ENCODE measurements at places on chromosomes 1 and 21.

DNA sequence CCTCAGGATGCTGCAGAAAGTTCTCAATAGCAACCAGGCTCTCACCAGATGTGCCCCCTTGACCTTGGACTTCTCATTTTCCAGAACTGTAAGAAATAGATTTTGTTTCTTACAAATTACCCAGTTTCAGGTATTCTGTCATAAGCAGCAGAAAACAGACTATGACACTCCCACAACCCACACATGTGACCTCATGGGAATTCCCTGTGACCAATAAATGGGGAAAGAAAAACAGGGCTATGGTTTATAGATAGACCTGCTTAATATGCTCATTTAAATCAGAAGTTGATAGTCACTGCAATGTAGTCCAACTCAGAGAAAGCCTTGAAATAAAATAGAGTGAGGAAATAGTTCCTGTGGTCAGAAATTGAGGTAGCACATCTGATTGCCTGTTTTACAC is 380.9 kb upstream of the PTBP2 start:
- DNase-seq: no peak

GRCh38 chr1:48026275-48026674 is 29.1 kb upstream of the TRABD2B start:
- DNase-seq: no peak

DNA sequence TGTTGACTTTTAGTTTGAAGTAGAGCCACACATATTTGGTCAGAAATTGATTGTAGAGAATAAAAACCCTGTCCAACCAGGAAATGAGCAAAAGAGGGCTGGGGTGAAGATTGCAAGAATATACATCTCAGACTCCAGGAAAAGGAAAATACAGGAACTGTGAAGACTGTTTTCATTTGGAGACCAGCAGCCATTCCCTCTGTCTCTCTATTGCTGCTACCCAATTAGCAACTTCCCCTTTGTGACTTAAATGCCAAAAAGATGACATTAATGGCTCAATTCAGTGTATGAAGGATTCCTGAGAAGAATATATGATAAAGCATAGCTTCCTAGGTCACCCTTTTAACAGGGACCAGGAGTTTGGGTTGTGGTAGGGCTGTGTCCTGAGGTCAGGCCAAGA is 31.6 kb upstream of the CEP350 start:
- DNase-seq: no peak

DNA sequence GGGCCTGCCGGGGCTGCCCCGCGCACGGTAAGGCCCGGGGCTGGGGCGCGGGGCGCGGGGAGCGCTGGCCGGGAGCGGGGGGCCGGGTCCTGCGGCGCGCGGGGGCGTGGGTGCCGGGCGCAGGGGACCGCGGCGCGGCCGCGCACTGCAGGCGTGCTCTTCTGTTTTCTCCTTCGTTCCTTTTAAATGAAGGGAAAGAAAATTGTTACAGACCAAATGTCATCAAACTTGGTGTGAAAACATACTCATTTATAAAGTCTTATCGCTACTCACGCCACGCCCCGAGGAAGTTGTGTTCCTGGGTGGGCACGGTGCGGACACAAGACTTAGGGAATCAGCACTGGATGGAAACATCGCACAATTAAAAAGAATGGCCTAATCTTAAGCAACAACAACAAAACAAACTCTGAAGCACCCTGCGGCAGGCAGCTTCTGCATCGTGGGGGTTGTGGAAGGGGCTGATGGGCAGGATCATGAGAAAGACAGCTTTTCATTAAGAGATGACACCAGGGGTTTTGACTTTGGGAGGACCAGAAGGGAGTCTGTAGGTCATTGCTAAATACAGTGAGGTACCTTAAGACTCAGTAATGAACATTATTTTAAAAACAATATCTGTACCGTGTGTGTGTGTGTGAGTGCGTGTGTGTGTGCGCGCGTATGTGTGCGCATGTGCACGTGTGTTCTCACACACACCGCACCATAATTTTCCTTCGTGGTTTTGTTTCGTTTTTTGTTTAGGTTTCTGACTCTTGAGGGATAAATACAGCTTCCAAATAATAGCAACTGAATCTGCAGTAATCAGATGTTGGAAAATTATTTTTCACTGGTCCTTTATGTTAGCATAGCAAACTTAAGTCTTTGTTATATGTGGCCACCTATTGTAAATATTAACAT is 548 bp downstream of the B3GALT5 start:
- DNase-seq: no peak

DNA sequence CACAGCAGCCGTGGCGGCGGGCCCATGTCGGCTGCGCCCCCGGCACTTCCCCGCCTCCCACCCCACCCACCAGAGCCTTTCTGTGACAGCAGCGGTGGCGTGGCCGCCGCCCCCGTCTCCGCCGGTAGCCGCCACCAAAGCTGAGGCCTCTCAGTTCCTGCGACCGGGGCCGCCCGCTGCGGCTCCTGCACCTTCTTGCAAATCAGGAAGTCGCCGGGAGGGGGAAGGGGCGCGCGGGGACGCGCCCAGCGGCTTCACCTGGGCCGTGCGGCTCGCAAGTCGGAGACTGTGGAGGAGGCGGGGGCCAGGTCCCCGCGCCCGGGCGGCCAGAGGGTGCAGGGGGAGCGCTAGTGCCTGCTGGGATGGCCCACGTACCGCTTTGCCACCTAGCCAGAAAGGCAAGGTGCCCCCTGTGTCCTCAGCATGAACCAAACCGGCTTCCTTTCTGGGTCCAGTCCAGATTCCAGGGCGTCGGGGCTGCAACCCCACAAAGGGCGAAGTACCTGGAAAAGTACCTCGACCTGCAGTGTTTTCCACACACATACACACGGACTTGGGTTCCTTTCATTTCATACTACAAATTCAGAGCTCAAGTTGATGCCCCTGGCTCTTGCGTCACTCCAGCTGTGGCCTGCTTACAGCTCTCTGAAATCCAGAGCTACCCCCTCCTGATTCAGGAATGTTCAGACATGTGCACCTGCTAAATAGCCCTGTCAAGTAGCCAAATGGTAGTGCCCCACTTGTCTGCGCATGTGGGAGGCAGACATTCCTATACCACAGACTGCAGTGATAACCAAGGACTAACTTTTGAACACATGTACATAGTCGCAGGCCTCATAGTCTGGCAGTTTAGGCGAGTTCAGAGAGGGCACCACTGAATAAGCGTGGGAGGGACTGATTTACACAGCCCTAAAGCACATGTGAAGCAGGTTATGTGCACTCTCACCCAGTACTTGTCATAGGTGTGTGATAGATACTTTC is at the start of gene DENND1B:
TSS of gene DENND1B (minus strand) at position 199 of the 981 bp plus-strand sequence. CDS start 325 bp downstream, outside the sequence.
- peak; percentile 84 for DNase-seq

DNA sequence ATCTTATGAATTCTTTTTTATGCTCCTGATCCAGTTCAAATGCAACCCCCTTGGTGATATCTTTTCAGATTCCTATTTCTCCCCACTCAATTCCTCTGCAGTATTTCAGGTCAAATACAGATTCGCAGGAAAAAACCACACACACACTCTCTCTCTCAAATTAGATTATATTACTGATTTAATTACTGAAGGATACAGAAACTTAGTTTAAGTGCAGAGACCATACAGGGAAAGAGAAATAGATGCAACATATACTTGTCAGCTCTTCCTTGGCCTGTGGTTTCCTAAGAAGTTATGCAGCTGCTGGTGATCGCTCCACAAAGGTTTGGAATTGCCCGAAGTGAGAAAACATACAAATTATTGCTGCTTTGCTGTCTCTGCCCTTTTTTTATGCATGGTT is 400.9 kb downstream of the AGBL4 start:
- no peak for DNase-seq

GRCh38 chr1:67188137-67188536 is 21.9 kb downstream of the IL23R start:
- DNase-seq: no peak

GRCh38 chr1:245599371-245600174 is 444.8 kb downstream of the KIF26B start:
- DNase-seq: no peak

DNA sequence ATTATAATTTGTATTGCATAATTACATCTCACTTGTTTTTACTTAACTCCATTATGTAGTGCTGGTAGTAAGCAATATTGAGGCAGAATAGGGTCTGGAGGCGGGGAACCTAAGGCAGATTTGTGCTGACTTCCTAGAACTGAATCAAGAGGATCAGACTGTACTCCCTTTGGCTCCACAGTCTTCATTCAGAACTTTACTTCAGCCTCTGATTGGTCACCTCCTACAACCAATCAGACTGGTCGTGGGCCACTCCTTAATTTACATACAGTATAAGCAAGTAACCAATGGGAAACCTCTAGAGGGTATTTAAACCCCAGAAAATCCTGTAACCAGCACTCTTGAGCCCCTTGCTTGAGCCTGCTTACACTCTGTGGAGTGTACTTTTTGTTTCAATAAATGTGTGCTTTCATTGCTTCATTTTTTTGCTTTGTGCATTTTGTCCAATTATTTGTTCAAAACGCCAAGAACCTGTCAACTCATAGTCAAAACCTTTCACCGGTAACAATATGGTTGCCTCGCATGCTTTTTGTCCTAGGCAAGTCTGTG is 31.6 kb downstream of the ZBTB8OS start:
- DNase-seq: no peak

DNA sequence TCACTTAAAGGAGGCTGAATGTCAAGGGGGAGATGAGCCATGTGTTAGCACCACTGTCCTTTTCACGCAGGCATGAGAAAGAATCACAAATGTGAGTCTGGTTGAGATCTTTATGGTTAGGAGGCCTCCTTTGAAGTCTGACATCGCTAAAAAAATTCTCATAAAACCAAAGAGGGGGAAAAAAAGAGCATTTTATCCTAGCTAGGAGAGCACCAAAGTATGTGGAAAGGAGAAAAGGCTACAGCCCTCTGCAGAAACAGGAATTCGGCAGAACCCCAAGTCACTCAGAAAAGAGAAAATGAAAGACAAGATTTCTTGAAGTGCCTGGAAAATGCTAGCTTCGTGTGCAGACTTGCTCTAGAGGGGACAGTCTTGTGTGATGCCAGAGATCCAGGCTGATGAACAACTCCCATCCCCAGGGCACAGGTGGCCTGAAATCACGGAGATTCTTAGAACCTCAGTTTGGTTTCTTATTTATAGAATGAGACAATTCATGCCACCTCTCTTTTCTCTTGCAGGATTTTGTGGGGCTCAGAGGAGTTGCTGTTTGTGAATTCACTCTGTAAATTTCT is 61.5 kb downstream of the RUNX1 start:
- DNase-seq: no peak

- DNase-seq: no peak
Measured at GRCh38 chr1:7447093-7447492, 324.0 kb upstream of the VAMP3 start.

- no peak for DNase-seq
Measured at GRCh38 chr1:223665592-223666312, at the start of gene CAPN8. Gene CAPN8 (minus strand): TSS chr1:223665701. CDS start chr1:223665646, 55 bp downstream.

- no peak for DNase-seq
Measured at GRCh38 chr1:25460020-25460419, 29.3 kb downstream of the MACO1 start.

GRCh38 chr21:44566403-44566802 is 7.1 kb upstream of the KRTAP10-4 start:
- no peak for DNase-seq

GRCh38 chr1:216523449-216524190 is 100.4 kb upstream of the USH2A start:
- DNase-seq: no peak

DNA sequence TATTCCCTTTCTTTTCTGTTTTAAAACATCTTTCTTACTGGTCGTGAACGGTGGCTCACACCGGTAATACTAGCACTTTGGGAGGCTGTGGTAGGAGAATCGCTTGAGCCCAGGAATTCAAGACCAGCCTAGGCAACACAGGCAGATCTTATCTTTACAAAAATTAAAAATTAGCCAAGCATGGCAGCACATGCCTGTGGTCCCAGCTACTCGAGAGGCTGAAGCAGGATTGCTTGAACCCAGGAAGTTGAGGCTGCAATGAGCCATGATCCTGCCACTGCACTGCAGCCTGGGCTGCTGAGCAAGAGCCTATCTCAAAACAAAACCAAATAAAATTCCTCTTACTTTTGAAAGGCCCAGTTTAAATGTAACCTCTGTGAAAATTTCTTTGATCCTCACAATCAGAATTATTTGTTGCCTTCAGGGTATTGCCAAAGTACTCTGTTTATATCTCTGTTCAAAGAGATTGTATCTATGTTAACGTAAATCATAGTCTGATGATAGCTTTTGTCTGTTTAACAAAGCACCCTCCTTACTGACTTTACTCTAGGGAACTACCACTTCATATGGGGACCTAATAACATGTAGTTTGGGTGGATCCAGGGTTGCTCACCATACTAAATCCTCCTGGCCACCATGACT is 71.6 kb downstream of the RERE start:
- no peak for DNase-seq

GRCh38 chr1:214107322-214108096 is 119.7 kb downstream of the PROX1 start:
- no peak for DNase-seq

DNA sequence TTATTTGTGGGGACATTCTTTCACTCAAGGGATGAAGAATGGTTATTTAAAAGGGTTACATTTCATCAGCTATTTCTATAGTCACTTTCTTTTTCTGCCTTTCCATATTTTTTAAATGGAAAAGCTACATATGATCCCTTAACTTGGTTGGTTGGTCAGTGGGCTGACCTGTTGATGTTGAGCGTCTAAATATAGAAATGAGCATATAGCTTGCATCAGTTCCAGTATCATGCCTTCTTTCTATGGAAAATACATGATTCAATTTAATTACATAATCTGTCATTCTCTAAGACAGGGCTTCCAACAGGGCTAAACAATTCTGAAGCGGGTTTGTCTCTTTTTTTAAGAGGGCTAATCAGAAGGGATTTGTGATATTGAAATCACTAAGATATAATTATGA is 40.6 kb downstream of the TYW3 start:
- DNase-seq: no peak

GRCh38 chr1:153795330-153795837 is 20.2 kb downstream of the SLC27A3 start:
- DNase-seq: no peak

GRCh38 chr21:38649120-38649519 is 150.8 kb upstream of the ERG start:
- DNase-seq: no peak

- no peak for DNase-seq
Measured at GRCh38 chr1:20031836-20032235, 38.2 kb upstream of the PLA2G5 start.

DNA sequence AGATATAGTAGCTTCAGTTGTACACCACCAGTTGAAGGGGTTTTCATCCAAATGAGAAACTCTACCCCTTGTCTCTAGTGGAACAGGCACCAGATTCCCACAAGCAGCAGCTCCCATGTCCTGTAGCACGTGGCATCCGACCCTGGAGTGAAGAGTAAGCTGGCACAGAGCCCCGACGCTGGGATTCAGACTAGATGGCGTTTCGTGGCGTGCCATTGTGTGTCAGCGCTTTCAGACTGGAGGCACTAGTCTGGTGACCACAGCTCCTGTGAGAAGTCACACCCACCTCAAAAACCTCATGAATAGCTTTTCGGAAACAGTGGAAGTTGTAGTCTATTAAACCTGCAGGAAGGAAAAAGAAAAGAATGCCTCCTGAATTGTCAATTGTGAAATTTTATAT is 20.2 kb downstream of the RRAGC start:
- no peak for DNase-seq

Measured in CD4-positive, alpha-beta T cell treated with Interferon gamma for 1 hour (primary cell).